Vagina (tissue), 2 donors: ENCODE measurements at places on chromosomes 7 and 10.

GRCh38 chr7:138987686-138988085 lies 6.5 kb upstream of the KIAA1549 start:
- no peak for DNase-seq

- DNase-seq: no peak
These were observed 75.0 kb upstream of the GPR22 start for GRCh38 chr7:107394831-107395230.

DNA sequence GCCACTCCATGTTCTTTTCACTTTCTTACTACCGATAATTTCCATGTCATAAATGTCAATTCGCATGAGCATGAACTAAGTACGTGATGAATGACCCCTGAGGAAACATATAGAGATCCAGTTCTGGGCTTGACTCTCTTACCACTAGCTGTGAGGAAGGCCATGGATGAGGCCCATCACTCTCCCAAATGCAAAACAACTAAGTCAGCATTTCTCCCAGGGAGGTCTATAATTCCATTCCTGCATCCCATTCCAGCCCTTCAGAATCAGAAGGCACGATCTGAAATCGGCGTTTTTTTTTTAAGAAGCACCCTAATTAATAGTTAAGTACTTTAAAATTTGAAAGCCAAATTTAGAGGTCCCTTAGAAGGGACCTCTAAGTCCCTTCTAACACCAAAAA lies 116.5 kb downstream of the CABCOCO1 start:
- DNase-seq: no peak

DNA sequence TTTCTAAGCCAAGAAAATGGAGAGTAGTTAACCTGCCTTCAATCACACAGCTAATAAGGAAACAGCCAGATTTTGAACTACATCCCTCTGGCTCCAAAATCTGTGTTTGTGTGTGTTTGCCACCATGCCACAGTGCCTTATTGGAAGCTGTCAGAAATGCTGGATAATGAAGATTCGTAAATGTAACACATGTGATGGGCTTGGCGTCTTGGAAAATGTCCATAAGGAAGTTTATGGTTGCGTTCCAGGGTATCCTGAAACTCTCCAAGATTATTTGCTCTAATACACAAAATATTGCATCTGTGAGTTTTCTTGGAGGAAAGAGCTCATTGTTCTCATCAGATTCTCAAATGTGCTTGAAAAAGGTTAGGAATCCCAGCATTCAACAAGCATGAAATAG lies 22.7 kb downstream of the MYOF start:
- no peak for DNase-seq

DNA sequence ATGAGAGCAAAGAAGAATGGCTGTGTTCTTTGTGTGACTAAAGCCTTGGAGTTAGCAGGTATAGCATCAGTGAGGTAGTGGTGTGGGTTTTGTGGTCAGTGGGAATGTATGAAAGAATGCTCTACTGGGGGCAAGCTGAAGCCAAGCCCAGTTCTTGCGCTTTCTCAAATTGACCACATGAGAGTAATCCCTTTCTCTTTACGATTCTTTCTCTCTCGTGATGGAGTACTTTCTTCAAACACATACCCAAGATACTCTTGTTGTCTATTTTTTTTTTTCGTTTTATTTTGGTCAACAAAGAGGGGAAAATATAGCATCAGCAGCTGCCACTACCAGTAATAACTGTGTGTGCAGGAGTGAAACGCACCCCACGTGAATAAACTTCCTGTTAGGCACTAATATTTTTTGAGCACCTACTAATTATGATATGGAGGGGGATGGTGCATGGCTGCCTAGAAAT lies 8.4 kb upstream of the PANK1 start:
- DNase-seq: no peak

- DNase-seq: no peak
These were observed 159.2 kb downstream of the NEURL1 start for GRCh38 chr10:103652599-103653281.

DNA sequence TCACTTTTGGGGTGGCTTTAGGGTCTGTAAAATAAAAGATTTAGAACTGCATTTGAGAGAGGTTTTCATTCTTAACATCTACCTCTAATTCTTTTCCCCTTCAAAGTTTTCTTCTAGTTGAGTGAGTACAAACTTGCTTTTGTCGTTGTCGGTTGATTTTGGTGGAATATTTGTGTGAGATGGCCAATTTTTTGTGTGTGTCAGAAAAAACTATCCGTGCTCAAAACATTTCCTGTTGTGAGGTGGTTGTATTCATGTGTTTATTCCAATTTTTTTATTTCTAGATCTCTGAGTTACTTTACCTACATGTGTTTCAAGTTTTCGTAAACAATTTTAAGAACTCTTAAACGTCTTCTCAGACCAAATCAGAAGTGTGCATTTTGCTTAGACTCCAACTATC lies 1.6 kb downstream of the AHR start:
- no peak for DNase-seq
